Astrocyte (in vitro differentiated cells and primary cell): ENCODE measurements at places on chromosomes 16 and 17. TPM values are rescaled to one million over a fixed set of nuclear protein-coding genes. Genes with fewer than 3 reads are reported as not detected.
A peak's percentile ranks its signal among the peaks of the same experiment; 100 is the strongest.

Gene CCDC78
- total RNA-seq = 2.1 and 4.7 TPM in 2 replicates

Gene RAB11FIP4
- total RNA-seq = 1.9 and 4.4 TPM in 2 replicates

GRCh38 chr16:88534638-88535190, 35.5 kb upstream of the ZC3H18 start:
- DNase-seq = peak; percentile 29

GRCh38 chr17:39533891-39534290, 72.6 kb downstream of the CDK12 start:
- DNase-seq = no peak

DNA sequence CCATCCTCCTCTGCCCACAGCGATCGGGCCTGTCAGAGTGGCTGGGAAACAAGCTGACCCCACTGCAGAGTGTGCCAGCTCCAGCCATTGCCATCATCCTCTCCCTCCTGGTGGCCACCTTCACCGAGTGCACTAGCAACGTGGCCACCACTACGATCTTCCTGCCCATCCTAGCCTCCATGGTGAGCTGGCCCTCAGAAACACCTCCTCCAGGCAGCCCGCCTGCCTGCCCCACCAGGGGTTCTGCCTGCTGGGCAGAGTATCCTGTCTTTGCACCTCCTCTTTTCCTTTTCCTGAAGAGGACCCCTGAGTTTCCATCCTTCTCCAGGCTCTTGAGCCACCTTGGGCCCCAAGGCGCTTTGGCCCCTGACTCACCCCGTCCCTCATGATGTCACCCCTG, 10.5 kb upstream of the FOXN1 start:
- DNase-seq = no peak

DNA sequence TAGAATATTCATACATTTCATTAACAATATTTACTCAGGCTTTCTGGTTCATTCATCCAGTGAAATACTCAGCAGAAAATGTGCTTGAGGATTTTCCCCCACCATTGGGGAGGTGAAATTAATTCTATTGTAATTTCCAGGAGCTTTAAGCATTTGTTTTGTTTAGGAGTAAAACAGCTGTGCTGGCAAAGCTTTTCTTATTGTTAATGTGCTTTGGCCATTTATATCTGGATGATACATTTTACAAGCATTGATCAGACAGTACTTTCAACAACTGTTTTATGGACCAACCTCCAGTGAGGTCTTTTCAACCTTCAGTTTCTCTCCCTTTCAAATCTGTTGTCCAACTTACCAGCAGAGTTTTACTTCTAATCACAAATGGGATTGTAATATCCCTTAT, 672.4 kb downstream of the CDH11 start:
- no peak for DNase-seq

GRCh38 chr16:54176376-54176901, 110.1 kb downstream of the IRX3 start:
- DNase-seq = no peak

Gene HASPIN
- total RNA-seq = 1.7 and 2.4 TPM in 2 replicates

GRCh38 chr16:87160234-87160636, 157.0 kb downstream of the C16orf95 start:
- no peak for DNase-seq

Gene ETV4
- total RNA-seq = 10.6 and 11.4 TPM in 2 replicates

DNA sequence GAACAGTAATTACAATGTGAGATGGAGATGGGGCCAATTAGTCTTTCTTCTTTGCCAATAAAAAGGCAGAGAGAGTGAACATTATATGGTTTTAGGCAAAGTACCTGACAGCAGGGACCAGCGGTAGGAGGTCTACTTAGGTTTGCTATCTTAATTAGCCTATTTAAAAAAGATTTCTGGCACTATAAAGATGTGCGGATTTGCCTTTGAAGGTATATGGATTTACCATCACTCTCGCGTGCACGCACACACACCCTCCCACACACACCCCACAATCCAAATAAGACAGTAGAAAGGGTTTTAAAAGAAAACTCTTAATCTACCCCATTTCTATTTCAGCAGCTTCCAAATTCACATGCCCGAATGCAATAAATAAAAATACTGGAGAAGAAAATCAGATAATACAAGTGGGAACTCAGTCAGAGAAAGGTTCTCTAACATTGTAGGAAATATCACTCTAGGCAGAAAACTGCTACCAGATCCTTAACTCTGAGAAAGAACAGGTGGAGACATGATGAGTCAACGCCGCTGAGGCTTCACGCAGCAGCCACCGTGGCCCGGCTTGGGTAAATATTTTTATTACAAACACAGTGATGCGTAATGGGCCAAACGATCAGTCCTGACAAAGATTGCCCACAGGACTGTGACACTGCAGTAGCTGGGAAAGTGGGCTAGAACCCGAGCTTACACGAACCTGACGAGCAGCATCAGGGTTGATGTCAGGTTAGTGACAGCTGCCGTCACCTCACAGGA, 66.6 kb upstream of the AXIN2 start:
- peak; percentile 71 for DNase-seq

DNA sequence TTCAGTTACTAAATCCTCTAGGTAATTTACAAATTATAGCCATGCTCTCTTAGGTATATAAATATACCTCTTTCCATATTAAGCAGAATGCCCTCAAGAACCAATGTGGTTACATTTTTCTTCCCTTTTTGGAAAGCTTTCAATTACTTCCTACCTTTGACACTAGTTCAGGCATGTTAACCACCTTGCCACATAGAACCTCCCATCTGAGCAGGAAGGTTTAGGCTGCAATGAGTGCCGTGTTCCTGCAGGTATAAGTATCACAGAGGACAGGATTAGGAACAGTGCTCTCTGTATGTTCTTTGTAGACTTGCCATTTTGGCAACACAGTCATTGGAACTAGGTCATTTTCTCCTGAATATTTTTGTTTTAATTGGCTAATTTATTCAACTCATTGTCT, 20.1 kb downstream of the KRT25 start:
- DNase-seq = no peak

DNA sequence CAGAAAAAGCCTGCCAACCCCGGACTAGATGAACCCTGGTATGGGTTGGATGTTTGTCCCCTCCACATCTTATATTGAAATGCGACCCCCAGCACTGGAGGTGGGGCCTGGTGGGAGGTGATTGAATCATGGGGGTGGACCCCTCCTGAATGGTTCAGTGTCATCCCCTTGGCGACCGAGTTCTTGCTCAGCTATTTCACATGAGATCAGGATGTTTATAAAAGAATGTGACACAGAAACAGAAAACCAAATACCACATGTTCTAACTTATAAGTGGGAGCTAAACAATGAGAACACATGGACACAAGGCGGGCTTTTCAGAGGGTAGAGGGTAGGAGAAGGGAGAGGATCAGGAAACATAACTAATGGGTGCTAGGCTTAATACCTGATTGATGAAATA, 576.0 kb upstream of the HSBP1 start:
- DNase-seq = no peak

DNA sequence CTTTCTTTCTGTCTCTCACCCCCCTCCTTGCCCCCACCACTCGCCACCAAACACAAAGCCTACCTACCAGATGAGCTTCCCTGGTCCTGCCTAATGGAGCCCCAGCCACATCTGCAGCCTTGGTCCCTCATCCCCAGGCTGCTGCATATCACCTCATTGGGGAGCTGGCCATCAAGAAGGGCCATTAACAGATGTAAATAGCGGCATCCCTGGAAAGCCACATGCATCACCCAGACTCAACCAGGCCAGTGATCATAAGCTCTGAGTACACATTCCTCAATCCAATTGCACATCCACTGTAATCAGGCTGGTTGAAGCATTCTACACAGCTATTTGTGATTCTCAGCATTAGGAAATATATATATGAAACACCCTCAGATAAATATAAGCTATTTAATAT, 211.7 kb upstream of the C17orf78 start:
- no peak for DNase-seq

Gene AXIN2
- 8.0 and 8.9 TPM in 2 replicates for total RNA-seq

GRCh38 chr17:2023692-2024571, 1.2 kb downstream of the RTN4RL1 start:
- no peak for DNase-seq

GRCh38 chr16:4927661-4928060, 9.3 kb downstream of the PPL start:
- no peak for DNase-seq

GRCh38 chr17:63611354-63611753, 10.7 kb downstream of the TACO1 start:
- no peak for DNase-seq

DNA sequence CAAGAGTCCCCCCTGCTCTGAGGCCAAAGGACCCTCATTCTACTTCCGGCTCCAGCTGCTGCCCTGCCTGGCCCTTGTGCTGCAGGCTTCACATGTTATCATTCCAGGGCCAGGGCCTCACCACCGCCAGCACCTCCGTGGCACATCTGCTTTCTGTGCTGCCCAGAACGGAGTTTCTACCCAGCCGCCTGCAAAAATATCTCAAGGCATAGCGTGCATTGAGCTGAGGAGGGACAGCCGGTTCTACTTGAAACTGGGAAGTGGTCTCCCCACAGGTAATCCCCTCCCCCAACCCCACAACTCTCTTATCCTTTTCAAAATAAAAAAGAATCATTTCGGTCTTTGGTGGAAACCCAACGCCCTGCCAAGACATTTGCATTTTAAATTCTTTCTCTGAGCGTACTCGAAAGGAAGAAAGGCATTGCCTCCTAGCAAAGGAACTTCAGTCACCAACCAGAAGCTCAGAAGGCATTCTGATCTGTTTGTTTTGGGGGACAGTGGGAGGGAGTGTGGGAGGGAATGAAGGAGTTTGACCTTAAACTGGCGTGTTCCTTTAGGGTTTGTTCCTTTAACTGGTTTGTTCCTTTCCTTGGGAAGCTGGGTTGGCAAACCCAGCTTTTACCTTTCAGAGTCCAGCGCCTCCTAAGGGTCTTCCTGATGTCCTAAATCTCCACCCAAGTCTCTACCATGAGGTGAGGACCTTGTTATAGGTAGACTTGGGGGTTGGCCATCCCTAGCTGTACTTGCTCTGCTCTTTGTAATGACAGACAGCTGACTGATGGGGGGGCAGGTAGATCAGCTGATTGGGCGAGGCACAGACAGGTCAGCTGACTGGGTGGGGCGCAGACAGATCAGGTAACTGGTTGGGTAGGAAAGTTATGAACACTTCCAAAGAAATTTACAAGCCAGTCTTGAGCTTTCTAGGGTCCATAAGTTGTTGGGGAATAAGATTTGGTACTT, 33.4 kb upstream of the PIK3R6 start:
- DNase-seq = no peak

DNA sequence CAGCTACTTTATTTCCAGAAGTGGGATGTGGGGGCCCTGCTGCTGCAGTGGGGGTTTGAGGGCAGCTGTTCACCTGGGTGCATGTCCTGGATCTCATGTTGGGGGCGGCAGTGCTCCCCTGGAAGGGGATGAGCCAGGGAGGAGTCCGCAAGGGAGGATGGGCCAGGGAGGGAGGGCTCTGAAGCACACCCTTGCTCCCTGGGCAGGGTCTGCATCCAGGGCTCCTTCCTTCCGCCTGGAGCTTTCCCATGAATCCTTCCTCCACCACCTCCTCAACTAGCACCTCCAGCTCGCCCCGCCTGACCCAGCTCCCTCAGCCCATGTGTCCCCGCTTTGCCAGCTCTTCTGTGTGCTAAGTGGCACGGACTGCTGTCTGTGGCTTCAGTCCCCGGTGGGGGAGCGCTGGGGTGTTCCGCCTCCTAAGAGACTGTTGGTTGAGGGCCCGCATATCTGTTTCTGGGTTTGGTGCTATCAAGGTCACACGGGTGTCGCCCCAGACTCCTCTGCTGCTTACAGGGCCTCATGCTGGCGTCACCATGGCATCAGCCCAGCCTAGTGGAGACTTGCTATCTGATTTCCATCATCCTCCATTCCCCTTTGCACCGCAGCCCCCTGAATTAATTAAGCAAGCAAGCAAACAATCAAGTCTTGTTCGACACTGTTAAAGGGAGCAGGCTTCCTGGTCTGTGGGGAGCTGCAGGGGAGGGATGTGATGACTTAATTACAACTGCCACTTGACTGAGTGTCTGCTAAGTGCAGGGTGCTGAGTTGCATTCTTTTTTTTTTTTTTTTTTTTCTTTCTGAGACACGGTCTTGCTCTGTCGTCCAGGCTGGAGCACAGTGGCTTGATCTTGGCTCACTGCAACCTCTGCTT, 71.8 kb downstream of the PRKCA start:
- DNase-seq = peak; percentile 70

- DNase-seq = no peak
Observed at GRCh38 chr16:5349101-5349500, 251.5 kb upstream of the EEF2KMT start.

- DNase-seq = no peak
Observed at GRCh38 chr17:79919164-79919585, 79.9 kb upstream of the CBX4 start.

Gene NPIPA3
- total RNA-seq = 0.94 and 9.8 TPM in 2 replicates

Gene ZG16
- not detected in 2 replicates for total RNA-seq

- peak; percentile 75 for DNase-seq
Observed at GRCh38 chr17:40340880-40341807, 23.4 kb downstream of the GJD3 start.

GRCh38 chr17:38844261-38844757, 9.2 kb downstream of the RPL23 start:
- DNase-seq = no peak

DNA sequence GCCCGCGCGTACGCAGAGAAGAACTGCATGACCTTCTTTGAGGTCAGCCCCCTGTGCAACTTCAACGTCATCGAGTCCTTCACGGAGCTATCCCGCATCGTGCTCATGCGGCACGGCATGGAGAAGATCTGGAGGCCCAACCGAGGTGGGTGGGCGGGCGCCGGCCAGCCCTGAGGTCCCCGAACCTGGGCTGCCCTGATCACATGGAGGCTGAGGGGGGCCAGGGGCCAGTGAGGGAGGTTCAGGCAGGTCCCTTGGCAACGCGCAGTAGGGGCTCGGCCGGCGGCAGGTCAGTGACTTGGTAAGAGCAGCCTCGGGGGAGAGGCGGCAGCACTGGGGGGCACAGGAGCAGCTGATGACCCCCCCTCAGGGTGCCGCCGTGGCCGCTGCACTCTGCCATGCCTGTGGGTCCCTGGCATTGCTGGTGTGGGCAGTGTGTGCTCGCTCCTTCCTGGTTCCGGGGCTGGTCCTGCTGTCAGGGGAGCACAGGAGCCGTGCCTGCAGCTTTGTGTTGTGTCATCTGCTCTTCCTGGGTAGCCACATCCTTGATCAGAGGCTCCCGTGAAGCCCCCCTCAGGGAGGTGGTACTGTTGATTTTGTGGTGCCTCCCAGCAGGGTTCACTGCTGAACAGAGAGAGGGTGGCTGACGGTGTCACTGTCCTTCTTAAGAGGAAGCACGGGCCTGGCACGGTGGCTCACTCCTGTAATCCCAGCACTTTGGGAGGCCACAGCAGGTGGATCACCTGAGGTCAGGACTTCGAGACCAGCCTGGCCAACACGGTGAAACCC, 4.6 kb upstream of the WFIKKN1 start:
- no peak for DNase-seq

- DNase-seq = peak; percentile 95
Observed at GRCh38 chr17:2179615-2180295, 123.8 kb downstream of the SMG6 start.

DNA sequence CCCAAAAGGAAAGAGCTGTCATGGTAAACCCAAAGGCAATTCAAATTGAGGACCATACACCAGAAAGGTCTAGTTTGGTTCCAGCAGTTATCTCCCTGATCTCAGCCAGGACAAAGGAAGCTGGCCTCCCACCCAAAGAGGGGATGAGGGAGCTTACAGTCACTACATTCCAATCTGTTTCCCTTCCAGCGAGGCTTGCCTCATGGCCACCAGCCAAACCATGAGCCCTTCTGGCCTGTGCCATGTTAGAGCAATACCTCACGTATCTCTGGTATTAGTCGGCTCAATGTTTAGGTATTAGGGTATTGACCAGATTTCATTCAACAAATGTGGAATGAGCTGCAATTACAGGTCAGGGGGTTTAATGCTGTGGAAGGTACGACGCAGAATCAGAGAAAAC, 8.4 kb downstream of the NDUFAB1 start:
- peak; percentile 96 for DNase-seq

- DNase-seq = peak; percentile 80
Observed at GRCh38 chr17:27577884-27578717, 52.9 kb upstream of the LGALS9 start.

GRCh38 chr16:88610909-88611812, 27.2 kb upstream of the IL17C start:
- no peak for DNase-seq
